ENCODE measurements at places on chromosomes 1 and 21.
A peak's percentile ranks its signal among the peaks of the same experiment; 100 is the strongest.

- no peak for DNase-seq
Observed at GRCh38 chr1:168751195-168751650, 22.2 kb upstream of the DPT start.

DNA sequence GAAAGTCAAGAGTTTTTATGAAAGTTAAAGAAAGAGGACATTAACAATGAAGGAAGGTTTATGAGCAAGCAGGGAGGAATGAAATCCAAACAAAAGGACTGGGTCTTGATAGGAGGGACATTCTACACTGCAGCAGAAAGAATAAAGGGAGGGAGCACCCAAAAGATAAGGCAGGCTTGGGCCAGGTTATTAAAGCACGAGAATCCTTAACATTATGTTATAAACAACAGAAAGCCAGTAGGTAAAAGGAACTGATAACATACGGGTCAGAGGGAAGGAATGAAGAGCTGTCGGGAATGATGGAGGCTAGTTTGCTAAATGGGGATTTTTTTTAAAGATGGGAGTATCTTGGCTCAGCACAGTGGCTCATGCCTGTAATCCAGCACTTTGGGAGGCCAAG lies 19.4 kb downstream of the LPGAT1 start:
- DNase-seq, result no peak

- no peak for DNase-seq
Observed at GRCh38 chr1:53206735-53207379, 10.2 kb downstream of the CPT2 start.

- peak; percentile 11 for DNase-seq
Observed at GRCh38 chr21:37136261-37136660, 63.2 kb downstream of the TTC3 start.

- DNase-seq, result no peak
Observed at GRCh38 chr1:36367798-36368197, 17.9 kb downstream of the STK40 start.

- DNase-seq, result no peak
Observed at GRCh38 chr21:29105218-29105617, 25.2 kb upstream of the MAP3K7CL start.
